ENCODE measurements at places on chromosomes 12 and 14.

- DNase-seq, result no peak
Measured at GRCh38 chr14:25381498-25381897, 331.6 kb upstream of the STXBP6 start.

- DNase-seq, result no peak
Measured at GRCh38 chr12:128840862-128841468, 12.3 kb upstream of the GLT1D1 start.

GRCh38 chr14:91893007-91893406 lies 25.7 kb upstream of the TC2N start:
- DNase-seq, result no peak

DNA sequence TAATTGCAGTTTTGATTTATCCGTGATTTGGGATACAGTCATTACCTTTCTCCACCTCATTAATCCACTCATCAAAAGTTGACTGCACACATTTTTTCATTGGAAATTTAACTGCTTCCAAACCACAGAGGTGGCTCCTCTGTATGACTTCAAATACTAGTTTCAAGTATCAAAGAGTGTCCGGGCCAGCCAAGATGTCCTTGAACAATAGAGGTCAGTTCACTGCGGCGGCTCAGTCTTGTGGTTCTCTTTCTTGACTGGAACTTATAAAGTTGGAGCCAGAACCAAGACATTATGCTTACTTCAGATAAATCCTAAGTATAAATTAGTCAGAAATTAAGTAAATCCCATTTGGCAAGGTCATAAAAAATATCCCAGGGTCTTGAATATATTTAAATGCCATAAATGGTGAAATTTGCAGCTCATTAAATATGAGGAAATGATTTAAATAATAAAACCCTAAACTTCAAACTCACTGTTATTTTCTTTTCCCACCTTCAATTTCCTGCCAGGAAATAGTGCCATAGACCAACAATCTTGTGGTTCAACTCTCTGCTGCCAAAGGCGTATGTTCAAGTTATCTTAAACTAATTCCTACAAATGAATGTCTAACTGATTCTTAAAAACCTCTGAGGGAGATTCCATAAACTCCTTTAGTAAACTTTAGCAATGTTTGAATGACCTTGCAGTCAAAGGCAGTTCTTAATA lies 360.8 kb downstream of the AEBP2 start:
- DNase-seq, result no peak

DNA sequence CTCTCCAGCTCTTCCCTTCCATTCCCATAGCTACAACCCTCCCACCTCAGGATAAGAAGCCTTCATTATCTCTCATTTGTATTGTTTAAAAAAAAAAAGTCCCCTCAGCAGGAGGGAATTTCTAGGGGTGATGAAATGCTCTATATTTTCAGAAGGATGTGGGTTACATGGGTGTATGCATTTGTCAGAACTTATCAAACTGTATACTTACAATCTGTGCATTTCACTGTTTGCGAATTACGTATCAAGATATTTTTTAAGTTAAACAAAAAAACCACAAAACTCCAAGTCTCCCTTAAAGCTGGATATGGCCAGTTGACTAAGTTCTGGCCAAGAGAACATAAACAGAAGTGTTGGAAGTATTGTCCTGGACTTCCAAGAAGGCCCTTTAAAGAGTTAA lies 2.0 kb upstream of the FKBP11 start:
- no peak for DNase-seq

GRCh38 chr12:24537083-24537860 lies 411.6 kb downstream of the BCAT1 start:
- no peak for DNase-seq

DNA sequence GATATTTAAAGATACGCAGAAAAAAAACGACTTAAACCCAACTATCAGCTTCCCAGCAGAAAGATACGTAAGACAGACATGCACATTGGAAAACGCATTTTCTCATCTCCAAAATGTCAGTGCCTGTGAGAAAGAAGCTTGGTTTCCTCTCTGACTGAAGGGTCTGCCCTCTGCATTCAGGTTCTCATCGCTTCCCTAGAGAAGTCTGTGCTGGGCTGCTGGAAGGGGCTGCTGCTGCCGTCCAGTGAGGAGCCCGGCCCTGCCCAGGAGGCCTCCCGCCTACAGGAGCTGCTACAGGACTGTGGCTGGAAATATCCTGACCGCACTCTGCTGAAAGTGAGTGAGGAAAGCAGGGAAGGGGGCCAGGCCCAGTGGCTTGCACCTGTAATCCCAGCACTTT lies 4.7 kb upstream of the PFDN5 start:
- no peak for DNase-seq

DNA sequence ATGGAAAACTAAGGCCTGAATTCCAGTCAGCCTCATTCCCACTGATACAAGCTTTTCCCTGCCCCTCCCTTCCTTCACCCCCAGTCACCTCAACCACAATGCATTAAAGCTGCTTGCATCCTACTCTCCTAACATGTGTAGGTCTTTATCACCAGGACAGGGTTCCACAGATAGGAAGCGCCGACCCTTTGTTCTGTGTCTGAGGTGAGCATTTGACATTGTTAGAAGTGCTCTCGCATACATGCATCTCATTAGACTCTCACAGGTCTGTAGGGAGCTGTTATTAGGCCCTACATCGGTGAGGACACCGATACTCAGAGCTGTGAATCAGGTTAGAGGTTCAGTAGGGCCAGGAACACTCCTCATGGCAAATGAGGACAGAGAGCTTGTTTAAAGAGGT lies 13.2 kb upstream of the EDDM3A start:
- DNase-seq, result no peak

DNA sequence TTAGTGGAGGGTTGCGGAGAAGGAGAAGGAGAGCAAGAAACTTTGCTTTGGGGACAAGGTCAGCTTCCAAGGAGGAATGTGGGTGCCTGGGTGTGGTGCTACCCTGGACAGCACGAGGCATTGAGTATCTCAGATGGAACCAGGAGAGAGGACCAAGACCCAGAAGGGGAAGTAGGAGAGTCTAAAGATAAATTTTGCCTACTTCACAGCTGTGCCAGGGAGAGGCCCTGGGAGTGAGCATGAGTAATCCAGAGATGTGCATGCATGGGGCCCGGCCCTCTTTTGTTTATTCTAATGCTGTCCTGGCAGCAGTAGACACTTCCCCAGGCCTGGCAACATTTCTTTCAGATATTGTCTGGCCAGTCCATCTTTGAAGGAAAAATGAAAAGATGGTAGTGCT lies 49.5 kb upstream of the GNPNAT1 start:
- DNase-seq, result no peak

DNA sequence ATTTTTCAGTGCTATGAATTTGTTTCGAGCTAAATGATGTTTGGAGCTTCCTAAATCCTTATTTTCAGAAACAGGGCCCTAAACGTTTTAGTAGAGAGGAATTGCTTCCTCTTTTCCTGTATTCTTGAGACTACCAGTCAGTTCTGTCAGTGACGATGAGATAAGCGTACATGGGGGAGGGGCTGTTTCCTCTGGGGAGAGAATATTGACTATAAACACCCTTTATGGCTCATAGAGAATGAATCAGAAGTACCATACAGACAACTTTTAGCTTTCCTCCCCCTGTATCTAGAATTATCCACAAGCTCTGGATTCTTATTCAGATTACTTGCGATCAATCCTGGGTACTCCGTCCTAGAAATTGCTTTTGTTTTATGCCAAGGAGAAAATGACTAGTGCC lies 5.1 kb downstream of the TBK1 start:
- no peak for DNase-seq

- no peak for DNase-seq
Measured at GRCh38 chr12:18462442-18462841, 201.1 kb downstream of the PIK3C2G start.

DNA sequence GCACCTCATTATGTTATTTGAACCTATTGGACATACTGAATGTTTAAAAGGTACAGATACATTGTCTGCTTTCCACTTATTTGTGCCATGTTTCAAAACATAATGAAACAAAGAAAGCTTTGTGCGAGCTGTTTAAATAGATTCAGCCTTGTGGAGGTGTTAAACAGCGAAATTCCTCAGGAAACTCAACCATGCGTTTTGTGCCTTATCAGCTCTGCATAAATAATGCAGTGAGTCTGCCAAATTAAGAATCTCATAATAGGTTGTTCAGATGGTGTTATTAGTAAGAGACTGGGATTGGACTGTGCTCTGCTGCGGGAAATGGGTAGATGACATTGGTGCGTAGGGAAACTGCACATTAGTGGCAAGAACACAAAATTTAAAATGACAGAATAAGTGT lies 163.7 kb upstream of the CLEC14A start:
- DNase-seq, result no peak

DNA sequence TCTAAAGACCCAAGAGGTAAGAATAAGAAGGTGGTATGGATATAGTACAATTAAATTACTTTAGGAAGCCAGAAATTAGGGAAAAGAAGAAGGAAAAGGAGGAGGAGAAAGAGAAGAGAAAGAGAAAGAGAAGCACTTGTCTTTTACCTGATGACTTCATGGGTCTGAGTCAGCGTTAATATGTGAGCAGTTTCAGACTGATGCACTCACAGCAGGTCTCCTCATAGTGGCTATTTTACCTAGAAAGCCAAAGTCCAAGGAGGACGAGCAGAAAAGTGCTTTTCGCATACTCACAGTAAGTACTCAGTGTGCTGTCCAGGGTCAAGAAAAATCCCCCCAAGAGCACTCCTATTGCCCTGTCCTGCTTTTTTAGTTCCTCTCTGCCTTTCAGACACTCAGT lies 222.1 kb downstream of the C12orf42 start:
- DNase-seq, result no peak

DNA sequence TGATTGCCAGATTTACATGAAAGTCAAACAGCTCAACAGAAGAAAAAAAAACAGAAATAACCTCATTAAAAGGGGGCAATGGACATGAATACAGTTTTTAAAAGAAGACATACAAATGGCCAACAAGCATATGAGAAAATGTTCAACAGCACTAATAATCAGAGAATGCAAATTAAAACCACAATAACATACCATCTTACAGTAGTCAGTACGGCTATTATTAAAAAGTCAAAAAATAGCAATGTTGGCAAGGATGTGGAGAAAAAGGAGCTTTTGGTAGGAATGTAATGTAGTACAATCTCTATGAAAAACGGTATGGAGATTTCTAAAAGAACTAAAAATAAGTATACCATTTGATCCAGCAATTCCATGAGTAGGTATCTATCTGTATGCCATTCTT lies 272.1 kb downstream of the CEP128 start:
- DNase-seq, result no peak

- peak; percentile 93 for DNase-seq
Measured at GRCh38 chr12:107091989-107092641, 1.2 kb downstream of the CRY1 start.

GRCh38 chr14:29755311-29756018 lies 172.2 kb downstream of the PRKD1 start:
- no peak for DNase-seq

DNA sequence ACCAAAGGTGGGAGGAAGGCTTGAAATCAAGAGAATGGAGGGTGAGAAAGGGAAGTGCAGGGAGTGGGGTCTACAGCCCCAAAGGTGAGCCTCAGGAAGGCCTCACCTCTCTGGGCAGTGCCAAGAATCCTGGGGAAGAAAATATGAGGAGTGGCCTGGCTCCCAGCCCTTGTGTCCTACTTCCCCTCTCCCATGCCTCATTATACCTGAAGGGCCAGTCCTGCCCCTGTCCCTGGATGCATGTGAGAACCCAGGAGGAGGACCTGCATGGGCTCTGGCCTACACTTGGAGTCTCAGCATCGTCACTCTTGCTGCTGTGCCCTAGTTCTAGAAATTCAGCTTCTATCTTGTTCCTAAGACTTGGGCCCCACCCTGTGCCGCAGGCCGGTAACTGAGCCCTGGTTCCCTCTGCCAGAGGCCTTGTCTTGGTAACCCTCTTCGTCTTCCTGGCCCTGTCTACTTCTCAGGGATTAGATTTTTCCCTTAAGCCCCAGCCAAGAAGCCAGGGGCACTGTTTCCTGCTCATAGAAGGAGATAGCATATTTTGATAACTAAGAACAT lies 10.9 kb upstream of the MYH7 start:
- DNase-seq, result no peak

- no peak for DNase-seq
Measured at GRCh38 chr12:111121840-111122239, 201.5 kb upstream of the MYL2 start.

- DNase-seq, result no peak
Measured at GRCh38 chr14:68365228-68365627, 427.6 kb downstream of the ZFP36L1 start.

- DNase-seq, result no peak
Measured at GRCh38 chr12:11681207-11681606, 31.7 kb downstream of the ETV6 start.

GRCh38 chr12:67991158-67991557 lies 1.9 kb downstream of the IFNG-AS1 start:
- no peak for DNase-seq

- no peak for DNase-seq
Measured at GRCh38 chr12:58177366-58177765, 236.0 kb downstream of the ATP23 start.

- peak; percentile 81 for DNase-seq
Measured at GRCh38 chr12:3202734-3203446, 125.7 kb downstream of the TSPAN9 start.

- DNase-seq, result no peak
Measured at GRCh38 chr14:88986146-88986841, 161.8 kb downstream of the TTC8 start.

DNA sequence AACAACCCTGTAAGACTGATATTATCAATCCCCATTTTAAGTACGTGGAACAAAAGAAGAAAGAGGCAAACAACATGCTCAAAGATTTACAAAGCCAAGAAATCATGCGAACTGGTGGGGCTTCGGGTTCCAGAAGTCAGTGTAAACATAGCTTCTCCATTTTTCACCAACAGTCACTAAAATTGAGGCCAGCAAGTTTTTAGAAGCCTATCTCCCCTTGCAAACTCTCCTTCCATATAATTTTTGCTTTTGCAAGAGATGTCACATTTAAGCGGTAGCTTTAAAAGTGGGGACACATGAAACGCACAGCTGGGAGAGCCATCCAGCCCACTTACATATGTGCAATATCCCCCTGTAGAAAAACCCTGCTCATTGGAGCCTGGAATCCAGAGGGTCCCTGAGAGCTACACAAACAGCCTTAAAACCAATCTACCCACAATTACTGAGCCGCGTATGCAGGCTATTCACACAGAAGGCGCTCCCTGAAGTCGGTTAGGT lies 797 bp downstream of the SLC11A2 start:
- DNase-seq, result no peak

GRCh38 chr12:4261655-4262054 lies 11.9 kb upstream of the CCND2 start:
- DNase-seq, result no peak

DNA sequence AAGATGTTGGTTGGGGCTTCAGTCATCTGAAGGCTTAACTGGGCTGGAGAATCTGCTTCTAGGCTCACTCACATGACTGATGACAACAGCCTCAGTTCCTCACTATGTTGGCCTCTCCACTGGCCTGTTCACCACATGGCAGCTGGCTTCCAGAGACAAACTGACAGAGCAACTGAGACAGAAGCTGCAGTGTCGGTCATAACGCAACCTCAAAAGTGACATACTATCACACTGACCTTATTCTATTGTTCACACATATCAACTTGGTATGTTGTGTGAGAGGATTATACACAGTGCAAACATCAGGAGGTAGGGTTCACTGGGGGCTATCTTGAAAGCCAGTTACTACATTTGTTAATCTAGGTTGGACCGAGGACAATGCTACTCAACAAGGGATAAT lies 92.9 kb downstream of the PAWR start:
- DNase-seq, result no peak

- DNase-seq, result no peak
Measured at GRCh38 chr12:45490232-45490881, 239.1 kb upstream of the ARID2 start.
